ENCODE measurements at places on chromosomes 4 and X. TPM values are rescaled to one million over a fixed set of nuclear protein-coding genes. Genes with fewer than 3 reads are reported as not detected.

DNA sequence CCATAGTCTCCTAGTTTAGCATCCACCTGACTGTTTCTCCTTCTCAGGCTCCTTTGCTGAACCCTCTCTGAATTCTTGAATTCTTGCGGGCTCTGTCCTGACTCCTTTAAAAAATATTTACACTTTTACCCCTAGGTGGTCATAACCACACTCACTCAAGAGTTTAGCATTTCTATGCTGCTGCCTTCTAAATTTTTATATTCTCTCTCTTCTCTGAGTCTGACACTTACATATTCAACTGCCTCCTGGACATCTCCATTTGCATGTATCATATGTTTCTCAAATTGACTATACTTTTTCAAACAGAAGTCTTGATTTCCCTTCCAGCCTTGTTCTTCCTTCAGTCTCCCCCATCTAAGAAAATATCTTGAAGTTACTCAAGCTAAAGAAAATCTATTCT lies 31.6 kb downstream of the ARL9 start:
- H3K4me1 ChIP-seq, result no peaks in the 10 kb centered on the region
- no peak overlapping the region for H3K27ac ChIP-seq
- H3K27me3 ChIP-seq, result peaks cover 33% of the 10 kb centered on the region
- no peak for DNase-seq

DNA sequence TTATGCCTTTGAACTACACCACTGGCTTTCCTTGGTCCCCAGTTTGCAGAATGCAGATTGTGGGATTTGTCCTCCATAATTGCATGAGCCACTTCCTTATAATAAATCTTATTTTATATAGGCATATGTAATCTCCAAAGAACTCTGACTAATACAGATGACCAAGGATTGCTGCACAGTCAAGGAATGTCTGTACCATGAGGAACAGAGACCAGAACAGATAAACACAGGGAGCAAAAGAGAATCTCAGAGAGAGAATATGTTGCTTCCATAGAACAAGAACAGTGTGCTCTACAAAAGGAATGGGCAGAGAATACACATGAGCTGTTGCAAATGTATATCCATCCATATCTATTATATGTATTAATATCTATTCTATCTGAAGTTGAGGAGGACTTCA lies 111.1 kb downstream of the ADRA2C start:
- peaks cover 14% of the 10 kb centered on the region for H3K4me1 ChIP-seq
- DNase-seq, result no peak
- H3K4me3 ChIP-seq, result no peak overlapping the region
- H3K36me3 ChIP-seq, result peaks cover 6% of the 10 kb centered on the region

GRCh38 chr4:36900446-36900987 lies 344.0 kb upstream of the NWD2 start:
- no peak for DNase-seq
- H3K27me3 ChIP-seq, result no peaks in the 10 kb centered on the region
- H3K27ac ChIP-seq, result no peak overlapping the region
- H3K36me3 ChIP-seq, result no peaks in the 10 kb centered on the region

DNA sequence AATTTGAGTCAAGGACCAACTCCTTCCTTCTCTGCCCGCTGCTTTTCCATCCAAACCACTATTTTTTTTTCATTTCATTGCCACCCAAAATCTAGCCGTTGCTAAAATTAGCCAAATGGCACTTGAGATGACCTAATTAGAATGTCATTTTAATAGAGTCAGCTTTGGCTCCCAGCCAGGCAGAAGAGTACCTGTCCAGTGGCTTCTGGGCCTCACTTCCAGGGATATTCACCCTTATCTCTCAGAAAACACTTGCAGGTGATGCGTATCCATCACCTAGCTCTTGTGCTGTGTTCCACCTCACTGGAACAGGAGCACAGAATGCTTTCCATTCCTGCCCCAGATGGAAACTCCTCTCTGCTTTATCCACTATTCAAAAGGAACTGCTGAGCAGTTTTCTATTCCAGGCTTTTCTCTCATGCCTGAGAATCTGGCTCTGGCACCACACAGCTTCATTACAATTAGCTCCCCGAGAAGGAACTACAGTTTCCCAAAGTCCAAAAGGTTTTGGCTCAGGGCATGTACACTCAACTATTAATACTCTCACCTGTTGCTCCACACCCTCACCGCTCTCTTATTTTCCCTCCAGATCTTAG lies 18.5 kb downstream of the MAGEA9B start:
- H3K4me3 ChIP-seq, result no peak overlapping the region
- no peak for DNase-seq
- H3K4me1 ChIP-seq, result no peaks in the 10 kb centered on the region

DNA sequence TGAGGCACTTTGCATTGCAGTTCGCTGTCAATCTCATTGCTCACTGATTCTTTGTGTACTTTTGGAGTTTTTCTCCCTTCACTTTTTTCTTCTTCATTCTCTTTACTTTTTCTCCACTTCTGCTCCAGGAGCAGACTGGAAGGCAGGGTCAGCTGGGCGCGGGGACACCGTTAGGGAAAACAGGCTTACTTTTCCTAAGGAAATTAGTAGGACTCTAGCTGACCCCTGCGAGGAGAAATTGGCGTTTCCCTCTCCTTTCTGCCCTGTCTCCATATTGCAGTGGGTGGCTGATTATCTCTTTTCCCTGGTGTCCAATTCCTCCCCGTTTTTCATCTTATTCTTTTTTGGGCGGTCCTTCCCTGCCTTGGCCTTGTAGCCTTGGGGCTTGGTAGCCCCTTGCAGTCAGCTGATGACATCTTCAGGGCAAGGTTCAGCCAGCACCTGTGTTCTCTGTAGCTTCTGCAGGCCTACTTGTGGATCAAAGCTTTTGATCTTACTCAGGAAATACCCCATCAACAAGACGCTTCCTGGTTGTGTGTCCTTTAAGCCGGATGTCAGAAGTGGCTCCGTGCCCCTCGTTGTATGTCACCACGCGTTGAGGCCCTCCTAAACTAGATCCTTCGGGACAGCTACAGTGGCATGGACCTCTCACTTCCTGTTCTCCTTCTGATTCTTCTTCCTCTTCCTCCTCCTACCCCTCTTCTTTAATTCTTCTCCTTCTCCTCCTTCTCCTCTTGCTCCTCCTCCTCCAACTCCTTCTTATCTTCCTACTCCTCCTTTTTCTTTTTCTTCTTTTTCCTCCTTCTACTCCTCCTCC lies 36.1 kb downstream of the NBDY start:
- peak overlapping the region; percentile 99 for H3K27ac ChIP-seq
- H3K4me3 ChIP-seq, result peak overlapping the region; percentile 87
- no peak for DNase-seq
- no peaks in the 10 kb centered on the region for H3K36me3 ChIP-seq
- H3K27me3 ChIP-seq, result no peaks in the 10 kb centered on the region
- H3K4me1 ChIP-seq, result peaks cover 45% of the 10 kb centered on the region

DNA sequence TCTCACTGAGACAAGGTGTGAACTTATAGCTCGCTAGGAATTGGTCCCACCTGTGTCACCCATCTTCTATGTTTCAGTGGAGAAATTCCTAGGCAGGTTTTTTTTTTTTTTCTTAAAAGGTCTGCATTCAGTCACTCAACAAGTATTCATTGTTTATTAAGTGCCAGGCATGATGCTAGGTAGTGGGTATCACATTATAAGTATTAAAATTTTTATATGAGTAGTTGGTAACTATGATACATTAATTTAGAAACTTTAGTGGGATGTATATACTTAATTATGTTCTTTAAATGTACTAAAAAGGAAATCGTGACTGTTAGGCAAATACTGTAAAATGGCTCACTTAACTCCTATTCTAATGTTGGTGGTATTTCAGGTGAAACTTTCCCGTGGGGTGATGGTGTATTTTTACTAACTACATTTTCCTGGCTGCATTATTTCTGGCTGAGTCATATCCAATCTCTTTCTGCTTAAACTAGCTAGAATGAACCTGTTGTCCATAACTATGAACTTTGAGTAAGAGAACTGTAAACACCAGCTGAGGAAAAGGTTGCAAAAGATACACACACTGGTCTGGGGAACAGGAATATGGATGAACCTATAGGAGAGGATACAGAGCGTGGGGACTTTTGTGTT lies 49.3 kb upstream of the MED14 start:
- DNase-seq, result no peak
- no peak overlapping the region for H3K27ac ChIP-seq
- no peak overlapping the region for H3K4me3 ChIP-seq
- H3K36me3 ChIP-seq, result peaks cover 2% of the 10 kb centered on the region
- no peaks in the 10 kb centered on the region for H3K27me3 ChIP-seq
- peaks cover 2% of the 10 kb centered on the region for H3K4me1 ChIP-seq

DNA sequence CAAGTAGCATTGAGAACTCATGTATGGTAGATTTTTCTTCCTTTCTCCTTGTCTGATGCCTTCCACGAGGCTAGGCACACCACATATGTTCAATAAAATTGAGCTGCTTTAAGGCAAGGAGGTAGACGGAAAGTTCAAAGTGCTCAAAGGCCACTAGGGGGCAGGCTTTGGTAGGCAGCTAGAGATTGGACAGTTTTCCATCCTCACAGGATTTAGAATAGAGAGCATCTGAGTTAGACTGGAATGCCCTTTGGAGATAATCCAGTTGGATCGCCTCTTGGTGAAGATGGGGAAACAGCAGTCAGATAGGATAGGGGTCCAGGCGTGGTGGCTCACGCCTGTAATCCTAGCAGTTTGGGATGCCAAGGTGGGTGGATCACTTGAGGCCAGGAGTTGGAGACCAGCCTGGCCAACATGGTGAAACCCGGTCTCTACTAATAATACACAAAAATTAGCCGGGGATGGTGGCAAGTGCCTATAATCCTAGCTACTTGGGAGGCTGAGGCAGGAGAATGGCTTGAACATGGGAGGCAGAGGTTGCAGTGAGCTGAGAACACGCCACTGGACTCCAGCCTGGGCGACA lies 30.4 kb downstream of the ELF4 start:
- peak overlapping the region; percentile 95 for H3K27ac ChIP-seq
- H3K4me1 ChIP-seq, result peaks cover 31% of the 10 kb centered on the region
- peak; percentile 31 for DNase-seq
- H3K27me3 ChIP-seq, result no peaks in the 10 kb centered on the region
- no peak overlapping the region for H3K4me3 ChIP-seq
- H3K36me3 ChIP-seq, result no peaks in the 10 kb centered on the region

DNA sequence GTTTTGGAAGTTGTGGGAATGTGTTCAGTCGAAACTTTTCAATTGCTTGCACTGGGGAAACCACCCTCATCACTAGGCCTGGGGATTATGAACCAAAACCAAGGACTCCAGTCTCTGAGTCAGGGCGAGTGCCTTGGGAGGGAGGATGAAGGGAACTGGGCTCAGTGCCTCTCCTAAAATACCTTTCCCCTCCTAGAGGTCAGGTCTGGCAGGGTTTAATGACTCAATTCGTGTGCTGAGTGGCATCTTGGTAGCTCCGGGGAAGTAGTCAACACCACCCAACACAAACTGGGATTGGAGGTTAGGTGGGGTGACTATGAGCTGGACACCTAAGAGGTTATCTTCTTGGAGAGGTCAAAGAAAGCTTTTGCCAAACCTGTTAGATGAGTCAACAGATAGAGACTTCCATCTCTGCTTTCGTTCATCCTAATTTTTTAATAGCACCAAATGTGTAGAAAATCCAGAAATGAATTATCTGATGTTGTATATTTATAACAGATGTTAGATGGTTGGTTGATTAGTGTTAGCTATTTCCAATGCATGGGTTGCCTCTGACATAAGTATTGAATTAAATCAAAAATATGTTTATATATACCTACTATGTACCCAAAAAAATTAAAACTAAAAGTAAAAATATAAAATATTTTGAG lies 202.8 kb downstream of the SHROOM3 start:
- H3K27ac ChIP-seq, result no peak overlapping the region
- DNase-seq, result no peak
- no peak overlapping the region for H3K4me3 ChIP-seq
- H3K36me3 ChIP-seq, result no peaks in the 10 kb centered on the region

GRCh38 chr4:136651278-136651667 lies 881.0 kb downstream of the PCDH18 start:
- H3K4me1 ChIP-seq, result no peaks in the 10 kb centered on the region
- no peak overlapping the region for H3K27ac ChIP-seq
- H3K27me3 ChIP-seq, result no peaks in the 10 kb centered on the region
- DNase-seq, result no peak

- peaks cover 6% of the 10 kb centered on the region for H3K36me3 ChIP-seq
- no peak for DNase-seq
These were observed 3.6 kb downstream of the CASP6 start for GRCh38 chr4:109699553-109700225.

DNA sequence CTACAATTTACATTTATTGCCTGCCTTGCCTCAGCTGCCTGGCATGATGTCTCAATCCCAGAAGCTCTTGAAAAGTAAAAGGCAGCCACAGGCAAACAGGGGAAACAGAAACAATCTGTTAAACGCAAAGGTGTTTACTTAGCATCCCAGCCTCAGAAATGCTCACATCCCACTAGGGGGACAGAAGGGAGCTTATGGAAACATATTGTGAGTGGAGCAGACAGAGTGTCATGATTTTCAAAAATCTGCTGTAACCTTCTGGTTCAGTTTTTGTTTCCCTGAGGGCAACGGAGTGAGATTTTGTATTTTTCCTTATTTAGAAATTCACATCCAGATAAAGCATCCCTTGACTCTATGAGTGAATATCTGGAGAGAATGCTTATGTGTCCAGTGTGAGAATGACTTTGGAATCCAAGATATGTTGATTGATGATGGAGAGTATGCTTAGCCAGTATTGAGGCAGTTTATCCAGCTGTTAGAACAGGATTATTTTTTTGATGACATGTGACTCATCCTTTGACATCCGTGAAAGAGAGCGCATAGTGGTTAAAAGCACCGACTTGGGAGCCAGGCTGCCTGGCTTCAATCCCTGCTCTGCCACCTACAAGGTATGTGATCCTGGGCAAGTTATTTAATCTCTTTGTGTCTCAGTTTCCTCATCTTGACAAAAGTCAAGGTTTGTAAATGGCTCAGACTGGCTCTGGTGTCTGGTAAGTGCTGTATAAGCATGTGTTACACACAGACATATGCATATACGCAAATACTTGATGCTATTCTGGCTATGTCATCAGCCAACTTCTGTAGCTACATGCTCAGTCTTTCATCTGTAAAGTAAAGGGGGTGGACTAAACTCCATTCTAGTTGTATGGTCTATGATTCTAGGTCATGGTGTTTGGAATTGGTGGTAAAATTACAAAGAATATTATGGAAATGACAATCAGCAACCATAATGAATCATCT lies 381.2 kb downstream of the RAPGEF2 start:
- no peak overlapping the region for H3K4me3 ChIP-seq
- no peaks in the 10 kb centered on the region for H3K36me3 ChIP-seq
- DNase-seq, result no peak
- peaks cover 6% of the 10 kb centered on the region for H3K4me1 ChIP-seq
- H3K27ac ChIP-seq, result no peak overlapping the region

GRCh38 chr4:186920483-186920882 lies 196.8 kb upstream of the FAT1 start:
- no peak overlapping the region for H3K27ac ChIP-seq
- H3K4me3 ChIP-seq, result no peak overlapping the region
- H3K36me3 ChIP-seq, result peaks cover 2% of the 10 kb centered on the region
- no peaks in the 10 kb centered on the region for H3K27me3 ChIP-seq

The ADAM29 gene
- total RNA-seq, result not detected

The LPAR4 gene
- total RNA-seq, result not detected

The HAUS3 gene
- 78.5 TPM for total RNA-seq

The NOP14 gene
- total RNA-seq, result 32.8 TPM

The NOX1 gene
- total RNA-seq, result not detected

All from T-helper 17 cell (primary cell).